ENCODE measurements at places on chromosomes 1 and 21.

DNA sequence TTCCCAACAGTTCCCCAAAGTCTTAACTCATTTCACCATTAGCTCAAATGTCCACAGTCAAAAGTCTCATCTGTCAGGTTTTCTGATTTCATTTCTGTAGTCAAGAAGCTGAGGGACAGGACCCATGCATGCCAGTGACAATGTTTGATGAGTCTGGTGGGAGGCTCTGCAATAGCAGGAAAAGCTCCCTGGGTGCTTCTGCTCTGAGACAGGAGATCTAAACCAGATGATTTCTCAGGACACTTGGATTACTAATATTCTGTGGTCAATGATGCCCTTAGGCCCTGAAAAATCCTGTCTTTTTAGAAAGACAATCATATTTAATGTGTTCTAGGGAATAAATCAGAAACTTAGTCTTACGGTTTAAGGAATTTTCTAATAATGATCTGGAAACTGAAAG is 56.4 kb downstream of the PCBP3 start:
- DNase-seq: no peak

- DNase-seq: no peak
Measured at GRCh38 chr1:179883040-179883744, 1.1 kb downstream of the TOR1AIP1 start.

GRCh38 chr1:221397141-221397540 is 344.7 kb downstream of the DUSP10 start:
- no peak for DNase-seq

GRCh38 chr1:171772312-171772711 is 9.1 kb upstream of the METTL13 start:
- DNase-seq: no peak

DNA sequence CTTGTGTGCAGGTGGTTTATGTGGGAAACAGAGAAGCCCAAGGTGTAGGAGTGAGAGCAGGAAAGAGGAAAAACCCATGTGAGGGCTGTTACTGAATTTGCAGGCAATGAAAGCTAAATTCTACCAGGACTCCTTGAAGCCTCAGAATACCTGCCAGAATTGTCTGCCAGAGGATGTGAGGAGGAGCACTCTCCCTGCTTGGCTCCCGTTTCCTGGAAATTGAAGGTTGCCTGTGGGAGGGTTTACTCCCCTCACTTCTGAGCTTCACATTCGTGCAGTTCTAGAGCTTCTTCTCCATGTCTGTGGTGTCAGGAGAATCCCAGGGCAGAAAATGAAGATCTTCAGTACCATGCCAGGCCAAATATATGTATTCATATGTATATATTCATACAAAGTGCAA is 220.8 kb upstream of the ZP4 start:
- DNase-seq: no peak

DNA sequence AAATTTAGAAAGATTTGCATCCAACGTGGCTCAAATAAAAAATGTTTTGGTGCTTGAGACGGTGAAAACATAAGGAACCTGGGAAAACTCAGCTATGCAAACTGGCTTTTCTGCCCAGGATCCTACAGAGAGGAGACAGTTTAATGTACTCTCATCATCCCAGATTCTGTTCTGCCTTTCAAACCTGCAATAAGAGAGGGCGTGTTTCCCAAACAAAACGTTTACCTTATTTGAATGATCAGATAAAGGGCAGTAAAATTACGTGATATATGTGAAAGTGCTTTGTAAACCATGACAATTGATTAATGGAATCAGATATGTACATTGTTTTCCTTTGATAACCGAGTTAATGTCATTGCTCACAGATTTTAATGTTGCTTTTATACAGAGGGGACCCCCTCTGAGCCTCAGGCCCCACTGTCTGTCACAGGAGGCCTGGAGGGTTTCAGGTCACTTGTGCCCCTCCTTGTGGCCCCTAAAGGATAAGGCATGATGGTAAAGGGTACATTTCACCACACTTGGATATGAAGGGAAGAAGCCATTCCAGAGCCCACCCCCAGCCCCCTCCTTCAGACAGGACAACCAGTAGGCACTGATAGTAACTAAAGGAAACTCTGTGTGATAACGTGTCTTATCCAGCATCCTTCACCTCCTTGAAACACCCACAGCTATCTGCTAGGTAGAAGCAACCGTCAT is 157.6 kb downstream of the EDEM3 start:
- DNase-seq: no peak

- no peak for DNase-seq
Measured at GRCh38 chr1:78061825-78062523, 16.2 kb downstream of the GIPC2 start.

DNA sequence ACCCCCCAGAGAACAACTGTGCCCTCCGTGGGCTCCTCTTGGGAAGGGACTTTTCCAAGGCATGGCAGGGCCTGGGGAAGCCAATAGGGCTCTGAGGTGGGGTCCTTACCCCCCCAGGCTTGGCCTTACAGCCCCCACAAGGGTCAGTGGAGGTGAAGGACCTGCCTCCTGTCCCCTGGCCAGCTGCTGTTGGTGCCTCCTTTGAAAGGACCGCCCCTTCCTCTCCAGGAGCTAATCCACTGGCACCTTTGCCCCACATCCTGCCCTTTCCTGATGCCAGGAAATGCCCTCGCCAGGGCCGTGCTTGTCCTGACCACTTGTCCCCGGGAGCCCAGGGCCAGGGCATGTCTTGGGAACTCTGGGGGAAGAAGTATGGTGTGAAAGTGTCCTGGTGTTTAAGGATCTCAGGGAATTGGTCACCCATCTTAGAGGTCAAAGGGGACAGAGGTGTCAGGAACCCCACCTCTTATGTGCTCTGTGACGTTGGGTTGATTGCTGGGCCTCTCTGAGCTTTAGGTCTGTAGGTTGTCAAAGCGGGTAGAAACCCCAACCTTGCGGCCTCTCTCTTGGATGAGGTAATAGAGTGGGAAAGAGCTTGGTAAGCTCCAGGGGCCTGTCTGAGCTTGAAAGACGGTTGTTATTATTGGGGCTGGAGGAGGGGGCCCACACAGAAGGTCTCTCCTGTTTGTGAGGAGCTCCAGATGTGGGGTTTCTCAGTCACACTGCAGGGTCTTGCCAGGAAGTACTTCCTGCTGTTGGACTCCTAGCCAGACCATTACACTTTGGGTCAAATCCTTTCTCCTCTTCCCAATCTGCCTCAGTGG is 2.8 kb downstream of the KCNQ4 start:
- no peak for DNase-seq

- no peak for DNase-seq
Measured at GRCh38 chr21:46117586-46118315, 19.8 kb downstream of the COL6A2 start.

- no peak for DNase-seq
Measured at GRCh38 chr1:117830222-117830621, 99.2 kb downstream of the GDAP2 start.

DNA sequence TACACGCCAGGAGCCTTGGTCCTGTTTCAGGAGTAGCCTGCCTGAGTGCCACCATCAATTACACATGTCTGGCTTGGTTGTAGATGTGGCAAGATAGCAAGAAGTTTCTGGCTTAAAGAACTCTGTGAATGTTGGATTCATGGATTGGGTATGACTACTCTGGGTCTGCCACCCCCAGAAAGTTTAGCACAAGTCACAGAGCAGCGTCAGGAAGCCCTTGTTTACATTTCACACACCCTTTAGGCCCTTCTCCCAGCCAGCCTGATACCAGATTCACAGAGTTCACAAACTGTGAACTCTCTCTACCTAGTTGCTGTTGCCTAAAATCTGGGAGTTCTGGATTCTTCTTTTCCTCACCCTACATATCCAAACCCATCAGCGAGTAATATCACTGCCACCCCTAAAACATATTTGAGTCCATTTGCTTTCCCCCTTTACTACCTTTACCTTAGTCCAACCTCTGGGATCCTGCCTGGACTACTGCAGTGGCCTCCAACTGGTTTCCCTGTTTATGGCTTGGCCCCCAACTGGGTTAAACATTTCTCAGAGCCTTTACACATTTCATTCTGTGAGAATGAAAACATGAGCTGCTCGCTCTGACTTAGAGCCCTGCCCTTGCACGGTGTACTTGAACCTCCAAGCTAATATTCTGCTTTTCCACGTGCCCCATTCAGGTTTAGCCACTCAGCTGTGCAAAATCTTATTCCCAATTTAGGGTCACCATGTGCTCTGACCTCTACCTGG is 4.1 kb upstream of the CCDC24 start:
- no peak for DNase-seq

DNA sequence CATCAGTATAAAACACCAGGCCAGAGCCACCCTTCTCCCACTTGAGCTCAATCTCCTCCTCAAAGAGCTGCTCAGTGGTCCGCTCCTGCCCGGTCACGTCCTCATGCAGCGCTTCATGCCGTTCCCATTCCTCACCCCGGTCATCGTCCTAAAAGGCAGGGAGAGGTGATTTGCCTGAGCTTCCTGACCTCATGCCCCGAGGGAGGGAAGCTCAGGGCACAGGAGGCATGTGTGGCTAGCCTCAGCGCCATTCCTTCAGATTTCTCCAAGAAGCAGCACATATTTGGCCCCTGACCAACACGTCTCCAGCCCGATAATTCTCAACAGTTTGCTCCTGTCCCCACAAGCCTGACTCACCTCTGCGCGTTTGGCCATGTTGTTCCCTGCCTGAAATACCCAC is 4.2 kb upstream of the GPN2 start:
- DNase-seq: no peak

DNA sequence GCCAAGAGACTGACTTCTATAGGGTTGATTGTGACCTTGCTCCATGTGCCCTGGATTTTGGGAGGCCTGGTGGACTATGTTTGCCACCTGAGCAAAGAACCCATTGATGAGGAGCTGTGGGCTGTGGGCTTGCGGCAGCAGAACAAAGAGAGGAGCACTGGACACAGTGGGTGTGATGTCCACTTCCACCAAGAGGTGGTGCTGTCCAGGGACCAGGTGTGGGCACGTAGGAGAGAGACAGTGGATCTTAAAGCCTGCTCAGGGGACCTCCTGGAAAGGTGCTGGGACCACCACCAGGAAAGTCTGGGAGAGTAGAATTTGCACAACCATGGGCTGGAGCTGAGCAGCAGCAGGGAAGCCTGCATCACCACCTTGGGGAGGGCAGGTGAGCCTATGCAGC is 106.7 kb upstream of the ETS2 start:
- no peak for DNase-seq

DNA sequence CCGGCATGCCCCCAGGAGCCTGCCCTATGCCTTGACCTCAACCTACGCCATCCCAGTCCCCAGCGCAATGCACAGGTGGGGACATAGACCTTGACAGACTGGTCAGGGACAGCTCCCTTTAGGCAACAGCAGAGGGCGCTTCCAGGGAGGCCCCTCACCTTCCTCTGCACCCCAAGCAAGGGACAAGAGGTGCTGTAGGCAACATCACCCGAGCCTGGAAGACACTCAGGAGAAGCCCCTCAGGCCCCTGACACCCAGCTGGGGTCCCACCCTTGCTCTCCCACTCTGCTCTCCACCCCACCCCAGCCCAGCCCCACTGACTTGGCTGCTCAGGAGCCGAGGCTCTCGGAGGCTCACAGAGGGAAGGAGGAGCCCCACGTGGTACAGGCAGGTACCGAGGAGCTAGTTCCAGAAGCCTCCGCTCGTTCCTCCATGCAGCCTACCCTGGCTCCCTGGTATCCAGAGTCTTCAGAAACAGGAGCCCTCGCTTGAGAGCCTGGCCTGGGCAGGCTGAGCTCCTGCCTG is 2.4 kb upstream of the WNT3A start:
- no peak for DNase-seq

DNA sequence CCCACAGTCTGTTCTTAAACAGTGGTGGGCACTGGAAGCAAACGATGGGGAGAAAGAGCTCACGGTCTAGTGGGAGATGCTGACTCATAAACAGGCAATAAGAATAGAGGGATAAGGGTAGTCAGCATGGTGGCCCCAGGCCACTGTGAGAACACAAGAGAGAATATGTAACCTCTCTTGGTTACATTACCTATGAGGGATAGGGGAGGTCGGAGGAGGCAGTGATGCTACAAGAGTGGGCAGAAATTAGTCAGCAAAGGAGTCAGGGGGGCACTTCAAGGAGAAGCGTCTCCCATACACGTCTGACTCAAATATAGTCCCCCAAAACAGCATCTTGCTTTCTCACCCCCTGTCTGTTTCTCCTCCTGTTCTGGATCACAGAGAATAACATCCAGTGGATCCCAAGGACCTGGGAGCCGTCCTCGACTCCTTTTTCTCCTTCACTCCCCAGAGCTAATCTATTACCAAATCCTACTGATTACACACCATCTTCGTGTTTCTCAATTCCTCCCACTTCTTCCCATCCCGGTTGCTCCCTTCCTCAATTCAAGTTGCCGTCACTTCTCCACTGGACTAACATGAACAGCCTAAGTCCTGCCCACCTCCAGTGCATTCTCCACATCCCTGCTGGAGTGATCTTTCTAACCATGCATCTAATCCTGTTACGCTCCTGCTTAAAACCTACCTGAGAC is 2.1 kb downstream of the SLAMF8 start:
- no peak for DNase-seq

DNA sequence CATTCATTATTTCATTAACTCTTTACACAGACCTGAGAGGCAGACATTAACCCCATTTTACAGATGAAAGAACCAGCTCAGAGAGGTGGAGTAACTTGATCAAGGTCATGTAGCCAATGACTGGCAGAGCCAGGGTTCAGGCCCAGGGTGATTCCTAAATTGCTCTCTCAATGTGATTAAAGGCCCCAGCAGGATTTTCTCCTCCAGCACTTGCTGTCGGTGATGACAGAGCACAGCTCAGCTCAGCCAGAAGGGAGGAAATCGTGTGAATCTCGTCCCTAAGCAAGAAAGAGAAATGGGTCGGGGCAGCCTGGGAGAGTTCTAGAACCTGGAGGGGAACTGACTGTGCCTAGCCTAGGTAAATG is 19.5 kb upstream of the RNF19B start:
- DNase-seq: no peak

- no peak for DNase-seq
Measured at GRCh38 chr1:1080122-1080757, 6.1 kb upstream of the RNF223 start.

DNA sequence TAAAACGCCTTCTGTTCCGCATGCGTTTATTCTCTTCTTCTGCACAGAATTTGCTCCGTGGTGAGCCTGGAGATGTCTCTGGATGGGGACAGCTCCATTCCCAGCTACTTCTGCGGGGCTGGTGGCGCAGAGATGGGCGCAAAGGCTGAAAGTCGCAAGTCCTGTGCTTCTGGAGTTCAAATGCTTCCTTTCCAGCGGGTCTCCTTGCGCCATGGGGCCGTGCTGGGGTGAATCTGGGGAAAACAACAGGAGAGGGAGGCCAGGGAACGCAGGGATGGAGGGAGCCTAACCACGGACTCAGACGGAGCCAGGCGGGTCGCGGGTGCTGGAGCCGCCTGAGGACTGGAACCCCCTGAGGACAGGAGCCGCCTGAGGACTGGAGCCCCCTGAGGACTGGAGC is 2.9 kb upstream of the OR2T12 start:
- no peak for DNase-seq

DNA sequence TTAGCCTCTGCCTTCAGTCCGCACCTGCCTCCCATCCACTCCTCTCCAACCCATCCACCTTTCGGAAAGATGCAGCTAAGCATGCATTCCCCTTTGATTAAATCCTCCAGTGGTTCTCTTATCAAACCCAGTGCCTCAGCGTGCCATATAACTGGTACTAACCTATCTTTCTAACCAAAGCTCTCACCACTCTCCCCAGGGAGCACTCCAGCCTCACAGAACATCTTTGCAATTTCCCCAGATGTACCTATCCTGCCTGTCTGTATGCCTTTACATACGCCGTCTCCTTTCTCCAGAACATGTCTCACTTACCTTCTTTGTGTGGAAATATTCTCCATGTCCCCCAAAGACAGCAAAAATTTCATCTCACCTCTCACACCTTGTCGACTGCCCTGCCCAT is 80.0 kb downstream of the SLC25A24 start:
- no peak for DNase-seq

Data from activated CD8-positive, alpha-beta memory T cell treated with anti-CD3 and anti-CD28 coated beads for 1 hour (primary cell).